Stimulated activated CD8-positive, alpha-beta memory T cell treated with anti-CD3 and anti-CD28 coated beads, Interleukin-12 subunit alpha, Interleukin-12 subunit beta, amount 100 ng/mL, for 1 hour (primary cell): ENCODE measurements at places on chromosomes 6 and 20.

DNA sequence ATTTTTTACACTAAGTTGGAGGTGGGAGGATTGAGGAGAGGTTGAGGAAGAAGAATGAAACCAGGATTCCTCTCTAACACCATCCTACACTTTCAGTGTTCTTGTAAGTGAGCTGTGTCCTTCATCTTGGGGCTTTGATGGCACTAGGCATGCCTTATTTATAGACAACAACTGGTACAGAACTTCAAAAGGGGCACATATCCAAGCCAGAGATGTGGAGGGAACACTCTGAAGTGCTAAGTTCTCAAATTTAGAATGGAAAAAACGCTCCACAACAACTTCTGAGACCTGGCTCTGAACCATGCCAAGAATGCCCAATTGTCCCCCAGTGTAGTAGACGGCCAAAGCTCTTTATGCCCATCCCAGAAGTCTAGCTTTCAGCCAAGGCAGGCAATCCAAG, 16.2 kb upstream of the PKHD1 start:
- DNase-seq = no peak

DNA sequence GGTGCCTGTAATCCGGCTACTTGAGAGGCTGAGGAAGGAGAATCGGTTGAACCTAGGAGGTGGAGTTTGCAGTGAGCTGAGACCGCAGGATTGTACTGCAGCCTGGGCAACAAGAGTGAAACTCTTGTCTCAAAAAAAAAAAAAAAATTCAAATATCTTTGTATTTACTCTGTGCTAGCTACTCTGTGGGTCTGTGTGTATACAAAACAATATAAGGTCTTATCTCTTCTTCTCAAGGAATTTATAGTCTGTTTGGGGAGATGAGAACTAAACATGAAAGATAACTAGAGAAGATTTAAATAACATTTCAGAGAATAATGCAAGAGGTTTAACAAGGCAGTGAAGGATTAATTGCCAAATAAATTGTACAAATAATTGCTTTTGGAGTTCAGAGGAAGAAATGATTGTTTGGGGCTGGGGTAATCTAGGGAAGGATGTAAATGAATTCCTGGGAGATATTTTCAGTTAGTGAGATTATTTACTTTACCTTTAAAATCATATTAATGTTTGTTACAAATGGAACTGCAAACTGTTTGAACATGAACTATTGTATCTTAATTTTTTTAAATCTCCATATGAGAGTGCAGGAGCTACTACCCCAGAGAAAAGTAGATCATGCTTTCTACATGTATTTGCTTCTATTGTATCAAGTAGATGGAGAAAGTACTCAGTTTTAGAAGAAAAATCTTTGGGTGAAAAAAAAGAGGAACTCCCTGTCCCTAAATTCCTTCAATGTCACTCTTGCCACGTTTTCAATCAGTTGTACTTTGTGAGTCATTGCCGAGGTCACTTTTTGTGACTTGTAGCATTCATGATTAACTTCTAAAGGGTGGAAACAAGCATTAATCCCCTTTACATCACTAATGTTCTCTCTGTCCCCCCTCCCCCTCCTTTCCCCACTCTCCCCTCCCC, 39.0 kb downstream of the NCOA3 start:
- no peak for DNase-seq

- DNase-seq = no peak
Measured at GRCh38 chr6:52415917-52416628, 4.1 kb upstream of the EFHC1 start.

GRCh38 chr6:25995507-25995906, 32.9 kb downstream of the TRIM38 start:
- DNase-seq = no peak

DNA sequence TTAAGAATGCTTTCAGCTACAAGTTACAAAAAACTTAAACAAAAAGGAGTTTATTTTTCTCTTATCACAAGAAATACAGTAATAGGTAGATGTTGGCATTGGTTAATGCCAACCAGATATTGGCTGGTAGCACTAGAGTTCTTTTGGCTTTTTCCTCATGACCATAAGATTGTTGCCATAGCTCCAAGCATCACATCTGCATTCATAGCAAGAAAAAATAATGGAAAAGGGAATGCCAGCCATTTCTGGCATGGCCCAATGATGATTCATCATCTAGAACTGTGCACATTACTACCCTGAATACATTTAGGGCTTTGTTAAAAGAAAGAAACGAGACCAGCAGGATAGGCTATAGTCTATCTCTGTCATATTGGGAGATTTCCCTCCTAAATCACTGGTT, 20.8 kb upstream of the SIRT5 start:
- no peak for DNase-seq

GRCh38 chr6:87724983-87725811, 23.2 kb upstream of the AKIRIN2 start:
- DNase-seq = no peak

GRCh38 chr20:62925420-62926228, 681 bp downstream of the DIDO1 start:
- no peak for DNase-seq

DNA sequence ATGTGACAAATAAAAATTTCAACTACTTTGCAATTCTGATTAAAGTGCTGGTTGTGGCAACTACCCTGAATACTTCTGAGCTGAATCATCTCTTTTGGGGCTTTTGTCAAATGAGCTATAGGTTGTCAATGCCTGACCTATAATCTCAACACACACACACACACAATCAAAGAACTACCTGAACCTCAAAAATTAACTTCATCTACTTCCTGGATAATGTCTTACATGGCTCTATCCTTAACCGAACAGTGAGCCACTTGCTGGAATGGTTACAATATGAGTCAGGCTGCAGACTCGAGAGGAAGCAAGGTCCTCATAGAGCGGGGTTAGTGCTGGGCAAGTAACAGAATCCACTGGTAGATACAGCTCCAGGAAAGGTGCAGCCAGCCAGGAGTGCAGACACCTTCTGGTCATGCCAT, 70.6 kb upstream of the DST start:
- no peak for DNase-seq

DNA sequence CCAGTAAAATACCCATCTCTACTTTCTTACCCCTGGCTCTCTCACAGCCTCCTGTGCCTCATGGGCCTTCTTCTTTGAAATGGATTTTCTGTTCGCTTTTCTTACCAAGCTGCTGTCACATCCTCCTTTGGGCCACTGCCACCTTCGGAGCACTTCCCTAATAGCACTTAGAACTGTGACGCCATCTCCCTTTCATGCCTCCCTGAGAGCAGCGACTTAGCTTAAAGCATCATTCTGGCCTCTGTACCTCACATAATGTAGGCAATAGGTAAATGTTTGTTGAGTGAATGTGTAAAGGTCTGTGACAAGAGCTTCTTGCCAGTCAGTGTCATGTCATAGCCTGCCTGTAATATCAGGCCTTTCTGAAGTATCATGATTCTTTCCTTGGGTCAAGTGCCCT, 78.8 kb downstream of the ADGRG6 start:
- no peak for DNase-seq

DNA sequence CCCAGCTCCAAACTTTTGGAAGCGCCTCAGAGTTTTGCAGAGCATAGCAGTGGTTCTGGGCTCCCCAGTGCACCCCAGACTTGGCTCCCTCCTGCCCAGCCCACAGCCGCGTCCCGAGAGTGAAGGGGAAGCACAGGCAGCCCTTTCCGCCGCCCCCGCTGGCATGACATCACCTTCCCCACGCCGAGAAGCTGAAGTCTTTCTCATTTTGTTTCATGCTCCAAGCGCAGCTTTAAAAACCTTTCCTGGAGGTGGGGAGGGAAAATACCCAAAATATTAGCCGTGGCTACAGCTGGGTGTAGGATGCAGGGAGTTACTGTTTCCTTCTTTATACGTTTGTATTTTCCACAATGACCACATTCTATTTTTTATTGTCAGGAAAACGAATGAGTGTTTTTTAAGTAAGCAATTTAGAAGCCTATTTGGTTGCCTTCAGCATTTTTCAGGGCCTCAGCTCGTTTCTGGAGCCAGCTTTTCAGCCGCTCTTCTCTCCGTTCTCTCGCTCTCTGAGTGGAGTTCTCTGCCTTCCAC, 72.9 kb downstream of the SNX5 start:
- DNase-seq = no peak

GRCh38 chr6:31771992-31772358, 5.2 kb downstream of the VWA7 start:
- no peak for DNase-seq

- no peak for DNase-seq
Measured at GRCh38 chr20:63966944-63967322, 2.8 kb downstream of the ZNF512B start.

- no peak for DNase-seq
Measured at GRCh38 chr6:108875161-108875555, 26.9 kb downstream of the ARMC2 start.

DNA sequence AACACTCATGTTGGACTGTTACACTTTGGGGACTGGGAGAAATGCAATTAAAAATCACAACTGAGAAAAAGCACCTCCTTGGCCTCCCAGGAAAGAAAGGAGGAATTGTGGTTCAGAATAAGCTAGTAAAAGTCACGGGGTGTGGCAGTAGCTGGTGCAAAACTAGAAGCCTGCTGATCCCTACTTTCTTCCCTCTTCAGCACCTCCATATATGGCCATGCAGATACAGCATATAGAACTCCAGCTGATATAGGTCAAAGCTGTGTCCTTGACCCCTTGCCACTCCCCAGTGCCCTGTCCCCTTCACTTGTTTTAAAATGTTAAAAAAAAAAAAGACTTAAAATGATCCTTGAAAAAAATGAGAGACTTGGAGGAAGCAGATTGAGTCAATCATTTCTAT, 5.5 kb upstream of the FLRT3 start:
- DNase-seq = no peak
